ENCODE measurements at places on chromosomes 6 and 20. TPM values are rescaled to one million over a fixed set of nuclear protein-coding genes. Genes with fewer than 3 reads are reported as not detected.
A peak's percentile ranks its signal among the peaks of the same experiment; 100 is the strongest.

GJA10 gene
- total RNA-seq = not detected

EYS gene
- not detected for total RNA-seq

DNA sequence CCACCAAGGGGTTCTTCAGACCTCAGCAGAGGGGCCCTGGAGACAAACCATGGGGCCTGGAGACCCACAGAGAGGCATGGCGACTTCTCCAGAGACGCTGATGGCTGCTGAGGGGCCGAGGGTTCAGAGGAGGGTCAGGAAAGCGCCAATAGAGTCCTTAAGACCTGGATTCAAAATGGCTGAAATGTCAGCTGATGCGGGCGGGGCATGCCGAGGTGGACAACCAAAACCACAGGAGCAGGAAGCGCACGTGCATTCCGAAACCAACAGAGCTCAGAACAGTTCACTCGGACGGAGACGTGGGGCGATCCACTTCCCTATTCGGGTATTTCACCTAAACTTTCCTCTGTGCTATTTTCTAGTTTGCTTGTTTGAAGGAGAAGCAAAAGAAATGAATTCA lies 99.9 kb upstream of the RIN2 start:
- H3K4me1 ChIP-seq = no peaks in the 10 kb centered on the region
- no peak overlapping the region for H3K4me3 ChIP-seq
- no peaks in the 10 kb centered on the region for H3K36me3 ChIP-seq
- DNase-seq = no peak
- no peak overlapping the region for H3K27ac ChIP-seq
- peaks cover 15% of the 10 kb centered on the region for H3K27me3 ChIP-seq

DNA sequence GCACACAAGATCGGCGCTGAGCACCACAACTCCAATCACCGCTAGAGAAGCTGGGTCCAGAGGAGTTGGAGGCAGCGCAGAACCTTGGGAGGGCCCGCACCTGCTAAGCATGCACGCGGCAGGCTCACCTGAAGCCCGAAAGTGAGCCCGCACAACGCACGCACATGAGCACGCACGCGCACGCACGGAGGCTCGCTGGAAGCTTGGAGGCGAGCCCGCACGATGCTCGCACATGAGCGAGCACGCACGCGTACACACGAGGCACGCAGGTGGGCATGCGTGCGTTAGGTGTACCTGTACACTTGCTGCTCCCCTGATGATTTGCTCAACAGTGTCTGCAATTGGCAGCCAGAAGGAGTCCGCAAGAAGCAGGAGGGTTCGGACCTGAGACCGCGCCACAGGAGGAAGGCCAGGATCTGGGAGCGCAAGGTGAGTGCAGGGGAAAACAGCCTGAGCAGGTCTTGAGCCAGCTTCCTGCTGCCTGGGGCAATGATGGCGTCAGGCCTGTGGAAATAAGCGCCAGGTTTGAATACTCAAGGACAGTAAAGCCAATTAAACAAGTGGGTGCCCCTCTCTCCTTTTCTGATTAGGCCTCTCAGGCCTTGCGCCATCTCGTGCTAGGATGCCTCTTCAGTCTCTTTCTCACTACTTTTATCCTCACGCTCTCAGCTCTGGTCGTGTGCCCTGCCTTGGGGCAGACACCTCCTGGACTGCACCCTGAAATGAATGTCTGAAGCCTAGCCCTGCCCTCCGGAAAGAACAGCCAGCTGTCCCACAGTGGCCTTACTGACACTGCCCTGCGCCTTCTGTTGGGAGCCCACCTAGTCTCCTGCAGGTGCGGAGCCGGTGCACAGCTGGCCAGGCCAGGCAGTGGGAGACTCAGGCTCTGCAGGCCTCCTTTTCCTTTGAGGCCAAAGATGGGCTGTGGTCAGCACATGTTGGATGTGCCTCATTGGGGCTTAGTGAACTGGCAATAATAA lies 340.4 kb downstream of the CDC5L start:
- H3K4me1 ChIP-seq = peaks cover 3% of the 10 kb centered on the region
- no peak for DNase-seq
- no peaks in the 10 kb centered on the region for H3K36me3 ChIP-seq
- H3K27ac ChIP-seq = no peak overlapping the region
- H3K4me3 ChIP-seq = no peak overlapping the region

- no peaks in the 10 kb centered on the region for H3K36me3 ChIP-seq
- peaks cover 25% of the 10 kb centered on the region for H3K27me3 ChIP-seq
- H3K4me3 ChIP-seq = no peak overlapping the region
- peaks cover 4% of the 10 kb centered on the region for H3K4me1 ChIP-seq
- peak; percentile 62 for DNase-seq
These were observed 34.4 kb upstream of the FNDC1 start for GRCh38 chr6:159134701-159135364.

DNA sequence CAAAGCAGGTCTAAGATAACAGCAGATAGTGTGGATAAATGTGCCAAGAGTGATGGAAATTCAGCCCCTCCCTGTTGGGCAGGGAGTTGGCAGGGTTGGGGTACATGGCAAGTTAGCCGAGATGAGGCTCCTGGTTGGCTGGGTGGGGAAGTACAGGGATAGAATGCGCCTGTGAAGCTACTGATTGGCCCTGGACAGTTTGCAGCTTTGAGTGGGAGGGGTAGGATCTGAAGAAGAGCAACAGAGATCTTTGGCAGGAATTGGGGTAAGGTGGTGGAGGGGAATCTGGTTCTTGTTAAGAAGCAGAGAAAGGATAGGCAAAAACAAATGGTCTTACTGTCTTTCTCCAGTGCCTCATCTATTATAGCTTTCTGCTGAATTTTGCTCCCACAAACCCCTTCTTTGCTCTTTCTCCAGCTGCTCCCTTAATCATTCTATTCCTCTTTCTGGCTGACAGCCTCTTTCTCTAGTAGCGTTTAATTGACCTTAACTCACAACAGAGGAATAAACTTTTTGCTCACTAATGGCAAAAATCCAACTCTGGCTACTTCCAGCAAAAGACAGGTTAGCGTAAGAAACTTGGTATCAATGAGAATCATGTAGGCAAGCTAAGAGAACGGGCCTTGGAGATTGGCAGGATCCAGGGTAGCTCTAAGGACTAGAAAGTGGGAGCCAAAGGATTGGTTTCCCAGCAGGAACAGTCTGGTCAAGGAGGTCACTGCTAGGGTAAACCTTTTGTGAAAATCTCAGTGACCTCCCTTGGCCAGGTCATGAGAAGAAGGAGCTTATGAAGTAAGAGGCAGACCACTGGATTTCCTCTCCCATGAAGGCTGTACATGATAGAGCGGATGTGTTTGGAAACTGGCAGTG lies 86.3 kb upstream of the CARMIL1 start:
- H3K36me3 ChIP-seq = no peaks in the 10 kb centered on the region
- no peak for DNase-seq
- H3K27me3 ChIP-seq = peaks cover 28% of the 10 kb centered on the region
- H3K4me3 ChIP-seq = no peak overlapping the region
- no peaks in the 10 kb centered on the region for H3K4me1 ChIP-seq

GRCh38 chr20:21136015-21136732 lies 10.3 kb downstream of the KIZ start:
- no peaks in the 10 kb centered on the region for H3K27me3 ChIP-seq
- no peak overlapping the region for H3K4me3 ChIP-seq
- peaks cover 23% of the 10 kb centered on the region for H3K36me3 ChIP-seq

GRCh38 chr6:2157441-2158127 lies 87.8 kb downstream of the GMDS start:
- H3K36me3 ChIP-seq = no peaks in the 10 kb centered on the region
- no peak overlapping the region for H3K27ac ChIP-seq
- DNase-seq = no peak
- peaks cover 22% of the 10 kb centered on the region for H3K4me1 ChIP-seq

- peak overlapping the region; percentile 85 for H3K27ac ChIP-seq
- peaks cover 50% of the 10 kb centered on the region for H3K4me1 ChIP-seq
- peak; percentile 49 for DNase-seq
- H3K36me3 ChIP-seq = peaks cover 49% of the 10 kb centered on the region
These were observed 27.9 kb downstream of the PPARD start for GRCh38 chr6:35370124-35370741.

DNA sequence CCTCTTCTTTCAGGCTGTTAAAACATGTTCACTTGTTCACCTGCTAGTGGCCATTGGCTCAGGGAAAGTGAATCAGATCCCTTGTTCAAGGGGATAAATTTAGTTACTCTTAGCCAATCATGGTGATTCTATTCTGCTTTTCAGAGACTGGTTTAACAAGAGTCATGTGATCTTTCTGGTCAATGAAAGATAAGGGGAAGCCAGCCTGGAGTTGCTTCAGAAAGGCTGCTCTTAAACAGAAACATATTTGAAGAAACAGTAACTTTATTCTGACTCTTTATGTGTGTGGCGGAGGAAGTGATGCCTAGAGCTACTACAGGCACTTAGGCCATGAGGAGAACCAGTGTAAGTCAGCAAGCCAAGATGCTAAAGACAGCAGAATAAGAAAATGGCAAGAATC lies 28.1 kb upstream of the AHI1 start:
- no peak overlapping the region for H3K4me3 ChIP-seq
- H3K4me1 ChIP-seq = peaks cover 4% of the 10 kb centered on the region
- H3K27ac ChIP-seq = no peak overlapping the region
- no peaks in the 10 kb centered on the region for H3K36me3 ChIP-seq
- no peaks in the 10 kb centered on the region for H3K27me3 ChIP-seq
- no peak for DNase-seq

GRCh38 chr6:11634948-11635347 lies 97.4 kb downstream of the TMEM170B start:
- DNase-seq = no peak

- no peak for DNase-seq
- H3K36me3 ChIP-seq = no peaks in the 10 kb centered on the region
- peaks cover 37% of the 10 kb centered on the region for H3K27me3 ChIP-seq
- no peak overlapping the region for H3K27ac ChIP-seq
These were observed 46.8 kb upstream of the SLCO4A1 start for GRCh38 chr20:62595491-62595890.

GRCh38 chr20:5211803-5212714 lies 85.3 kb downstream of the CDS2 start:
- no peaks in the 10 kb centered on the region for H3K27me3 ChIP-seq
- no peak overlapping the region for H3K4me3 ChIP-seq
- peaks cover 3% of the 10 kb centered on the region for H3K4me1 ChIP-seq
- DNase-seq = no peak
- H3K27ac ChIP-seq = no peak overlapping the region

Measured in activated naive CD8-positive, alpha-beta T cell treated with anti-CD3 and anti-CD28 coated beads, Interleukin-2, amount 10 ng/mL, durations not matched to agents 7 days and 5 days (primary cell).